ENCODE measurements at places on chromosomes 7 and 10. TPM values are rescaled to one million over a fixed set of nuclear protein-coding genes. Genes with fewer than 3 reads are reported as not detected.
A peak's percentile ranks its signal among the peaks of the same experiment; 100 is the strongest.

GRCh38 chr10:125232841-125233240, 72.5 kb upstream of the CTBP2 start:
- no peak for DNase-seq

DNA sequence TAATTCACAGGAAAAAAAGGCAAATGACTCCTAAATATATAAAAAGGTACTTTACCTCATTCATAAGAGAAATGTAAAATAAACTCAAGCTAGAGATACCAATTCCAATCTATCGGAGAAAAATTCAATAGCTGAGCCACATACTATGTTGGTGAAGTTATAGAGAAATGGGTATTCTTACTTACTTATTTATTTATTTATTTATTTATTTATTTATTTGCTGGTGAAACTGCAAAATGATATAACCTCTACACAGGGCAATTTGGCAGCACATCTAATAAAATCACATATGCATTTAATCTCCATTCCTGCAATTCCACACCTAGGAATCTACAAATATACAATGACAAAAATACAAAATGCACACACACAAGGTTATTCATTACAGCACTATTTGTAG, 117.5 kb upstream of the TMEM168 start:
- DNase-seq: no peak

GRCh38 chr7:47346377-47346914, 235.5 kb downstream of the TNS3 start:
- DNase-seq: peak; percentile 13

DNA sequence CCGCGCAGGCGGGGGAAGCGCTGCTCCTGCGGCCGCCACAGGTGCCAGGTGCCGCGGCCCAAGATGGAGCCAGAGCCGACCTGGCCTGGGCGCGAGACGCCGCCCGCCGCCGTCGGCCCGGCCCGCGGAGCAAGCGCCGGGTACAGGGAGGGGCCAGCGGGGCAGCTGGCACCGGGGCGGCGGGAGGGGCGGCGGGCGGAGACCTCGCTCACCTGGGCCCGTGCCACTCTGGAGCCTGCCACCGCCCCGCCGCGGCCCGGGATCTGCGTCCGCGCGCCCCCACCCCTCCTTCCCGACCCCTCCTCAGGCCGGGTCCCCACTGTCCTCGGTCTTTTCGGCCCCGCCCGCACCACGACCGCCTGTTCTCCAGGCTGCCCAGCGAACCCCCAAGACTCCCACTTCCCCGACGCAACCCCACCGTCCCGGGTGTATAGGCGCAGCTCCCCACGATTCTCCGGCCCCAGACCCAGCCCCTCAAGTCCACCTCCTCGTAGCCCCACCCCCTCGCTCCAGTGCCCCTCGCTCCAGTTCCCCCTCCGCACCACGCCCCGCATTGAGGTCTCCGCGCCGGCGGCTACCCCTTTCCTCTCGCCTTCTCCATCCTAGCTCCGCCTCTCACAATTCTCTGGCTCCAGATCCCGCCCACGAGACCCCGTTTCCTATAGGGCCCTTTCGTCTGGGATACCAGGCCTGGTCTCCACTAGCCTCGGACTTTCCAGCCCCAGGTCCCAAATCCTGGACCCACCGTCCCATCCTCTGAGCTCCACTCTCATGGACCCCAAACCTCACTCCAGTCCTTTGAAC, at the start of gene GPRIN2:
GPRIN2 (minus strand) TSS at position 144 of the 804 bp plus-strand sequence. CDS start 5,922 bp downstream, outside the sequence.
- DNase-seq: peak; percentile 92

The ORC5 gene
- total RNA-seq: 23.8 TPM
